ENCODE measurements at places on chromosomes 7 and 10.

DNA sequence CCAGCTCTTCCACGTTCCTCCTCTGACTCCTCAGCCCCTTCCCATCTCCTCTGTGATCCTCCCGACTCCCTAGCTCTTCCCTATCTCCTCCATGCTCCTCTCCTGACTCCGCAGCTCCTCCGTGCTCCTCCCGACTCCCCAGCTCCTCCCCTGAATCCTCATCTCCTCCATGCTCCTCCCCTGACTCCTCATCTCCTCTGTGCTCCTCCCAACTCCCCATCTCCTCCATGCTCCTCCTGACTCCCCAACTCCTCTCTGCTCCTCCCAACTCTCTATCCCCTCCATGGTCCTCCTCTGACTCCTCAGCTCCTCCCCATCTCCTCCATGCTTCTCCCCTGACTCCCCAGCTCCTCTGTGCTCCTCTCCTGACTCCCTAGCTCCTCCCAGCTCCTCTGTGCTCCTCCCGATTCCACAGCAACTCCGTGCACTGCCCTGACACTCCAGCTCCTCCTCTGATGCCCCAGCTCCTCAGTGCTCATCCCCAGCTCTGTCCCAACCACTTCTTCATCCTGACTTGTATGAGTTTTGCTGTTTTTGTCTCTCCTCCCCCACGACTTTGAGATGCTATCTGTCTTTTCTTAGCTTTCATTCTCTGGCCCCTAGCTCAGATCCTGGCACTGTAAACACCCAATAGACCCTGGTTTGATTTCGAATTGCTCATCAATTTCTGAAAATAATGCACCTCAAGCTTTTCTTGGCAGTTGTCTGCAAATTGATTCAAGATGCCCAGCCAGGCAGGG is 38.3 kb downstream of the OAT start:
- DNase-seq, result no peak
- H3K4me3 ChIP-seq, result no peak overlapping the region
- no peak overlapping the region for H3K27ac ChIP-seq
- H3K27me3 ChIP-seq, result peaks cover 5% of the 10 kb centered on the region
- H3K36me3 ChIP-seq, result no peaks in the 10 kb centered on the region

- H3K36me3 ChIP-seq, result no peaks in the 10 kb centered on the region
- H3K4me3 ChIP-seq, result no peak overlapping the region
- DNase-seq, result no peak
- no peak overlapping the region for H3K27ac ChIP-seq
Observed at GRCh38 chr7:29839302-29839701, 33.0 kb downstream of the WIPF3 start.

GRCh38 chr10:94300042-94300441 is 62.7 kb downstream of the NOC3L start:
- H3K36me3 ChIP-seq, result no peaks in the 10 kb centered on the region
- DNase-seq, result no peak
- H3K4me3 ChIP-seq, result no peak overlapping the region
- no peaks in the 10 kb centered on the region for H3K4me1 ChIP-seq
- H3K27me3 ChIP-seq, result peaks cover 4% of the 10 kb centered on the region

DNA sequence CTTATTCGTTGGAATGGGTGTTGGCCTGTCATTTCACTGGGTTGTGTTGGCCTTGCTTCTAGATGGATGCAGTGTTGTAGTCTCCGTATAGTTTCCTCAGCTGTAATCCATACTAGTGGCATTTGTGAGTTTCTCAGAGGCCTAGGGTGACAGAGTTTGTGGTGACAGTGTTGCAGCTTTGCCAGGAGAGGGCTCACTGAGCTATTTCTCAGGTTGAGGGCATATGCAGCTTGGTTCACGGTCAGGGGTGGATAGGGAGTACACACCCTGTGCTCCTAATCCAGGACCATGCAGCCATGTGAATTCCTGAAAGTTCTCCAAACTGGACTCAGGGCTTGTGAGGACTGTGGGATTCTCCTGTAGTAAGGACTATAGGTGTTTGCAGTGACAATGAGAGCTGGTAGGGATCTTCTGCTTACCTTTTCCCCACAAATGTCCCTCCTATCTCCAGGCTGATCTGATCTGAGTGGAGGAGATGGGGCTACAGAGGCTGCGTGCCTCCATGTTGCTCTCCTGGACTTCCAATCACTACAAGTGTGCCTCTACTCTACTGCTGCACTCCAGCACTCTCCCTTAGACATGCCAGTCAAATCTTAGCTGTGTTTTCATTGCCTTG is 229.0 kb downstream of the STK31 start:
- no peak overlapping the region for H3K27ac ChIP-seq
- H3K4me1 ChIP-seq, result no peaks in the 10 kb centered on the region
- DNase-seq, result no peak
- no peaks in the 10 kb centered on the region for H3K36me3 ChIP-seq
- H3K27me3 ChIP-seq, result no peaks in the 10 kb centered on the region
- H3K4me3 ChIP-seq, result no peak overlapping the region

DNA sequence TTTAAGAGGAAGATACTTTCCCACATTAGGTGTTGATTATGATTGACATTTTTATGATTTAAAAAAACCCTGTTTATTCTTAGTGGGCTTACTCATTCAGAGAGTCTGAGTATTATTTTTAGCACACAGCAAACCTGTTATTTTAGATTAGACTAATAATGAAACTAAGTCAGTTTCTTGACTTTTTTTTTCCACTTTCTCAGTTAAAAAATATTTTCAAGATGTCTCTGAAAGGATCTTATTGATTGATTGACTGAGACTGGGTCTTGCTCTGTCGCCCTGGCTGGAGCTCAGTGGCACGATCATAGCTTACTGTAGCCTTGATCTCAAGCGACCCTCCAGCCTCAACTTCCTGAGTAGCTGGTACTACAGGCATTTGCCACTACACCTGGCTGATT is 20.4 kb upstream of the INPP5F start:
- peaks cover 93% of the 10 kb centered on the region for H3K4me1 ChIP-seq
- peak; percentile 62 for DNase-seq
- no peaks in the 10 kb centered on the region for H3K36me3 ChIP-seq

- H3K27me3 ChIP-seq, result no peaks in the 10 kb centered on the region
- no peaks in the 10 kb centered on the region for H3K36me3 ChIP-seq
- no peaks in the 10 kb centered on the region for H3K4me1 ChIP-seq
Observed at GRCh38 chr7:94445696-94446194, 51.0 kb downstream of the COL1A2 start.

- H3K27me3 ChIP-seq, result no peaks in the 10 kb centered on the region
- H3K4me3 ChIP-seq, result no peak overlapping the region
- no peak for DNase-seq
- H3K27ac ChIP-seq, result no peak overlapping the region
Observed at GRCh38 chr7:116577320-116577871, 52.6 kb downstream of the CAV1 start.

- H3K4me1 ChIP-seq, result no peaks in the 10 kb centered on the region
- H3K4me3 ChIP-seq, result no peak overlapping the region
- DNase-seq, result no peak
- no peaks in the 10 kb centered on the region for H3K36me3 ChIP-seq
Observed at GRCh38 chr10:111129363-111129762, 52.5 kb downstream of the ADRA2A start.

DNA sequence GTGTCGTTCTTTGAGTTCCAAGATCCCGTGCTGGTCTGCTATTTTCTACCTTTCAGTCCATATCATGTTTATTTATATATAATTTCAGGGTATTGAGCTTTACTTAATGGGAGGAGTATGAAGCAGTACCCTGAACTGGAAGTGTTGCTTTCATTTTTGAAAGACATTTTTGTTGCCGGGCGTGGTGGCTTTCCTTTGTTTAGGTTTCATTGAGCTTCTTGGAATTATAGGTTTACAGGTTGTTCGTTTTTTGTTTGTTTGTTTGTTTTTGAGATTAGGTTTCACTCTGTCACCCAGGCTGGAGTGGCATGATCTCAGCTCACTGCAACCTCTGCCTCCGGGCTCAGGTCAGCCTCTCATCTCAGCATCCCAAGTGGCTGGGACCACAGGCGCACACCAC is 7.4 kb downstream of the ZNF487 start:
- peaks cover 12% of the 10 kb centered on the region for H3K4me1 ChIP-seq
- H3K27ac ChIP-seq, result no peak overlapping the region
- H3K36me3 ChIP-seq, result no peaks in the 10 kb centered on the region
- H3K27me3 ChIP-seq, result no peaks in the 10 kb centered on the region

GRCh38 chr7:36942025-36942424 is 217.7 kb upstream of the AOAH start:
- no peak for DNase-seq
- H3K27me3 ChIP-seq, result no peaks in the 10 kb centered on the region
- no peak overlapping the region for H3K27ac ChIP-seq
- peaks cover 49% of the 10 kb centered on the region for H3K4me1 ChIP-seq
- peaks cover 4% of the 10 kb centered on the region for H3K36me3 ChIP-seq
- H3K4me3 ChIP-seq, result no peak overlapping the region

All from B cell (primary cell).